GM12865 (cell line): ENCODE measurements at places on chromosomes 4 and X.

DNA sequence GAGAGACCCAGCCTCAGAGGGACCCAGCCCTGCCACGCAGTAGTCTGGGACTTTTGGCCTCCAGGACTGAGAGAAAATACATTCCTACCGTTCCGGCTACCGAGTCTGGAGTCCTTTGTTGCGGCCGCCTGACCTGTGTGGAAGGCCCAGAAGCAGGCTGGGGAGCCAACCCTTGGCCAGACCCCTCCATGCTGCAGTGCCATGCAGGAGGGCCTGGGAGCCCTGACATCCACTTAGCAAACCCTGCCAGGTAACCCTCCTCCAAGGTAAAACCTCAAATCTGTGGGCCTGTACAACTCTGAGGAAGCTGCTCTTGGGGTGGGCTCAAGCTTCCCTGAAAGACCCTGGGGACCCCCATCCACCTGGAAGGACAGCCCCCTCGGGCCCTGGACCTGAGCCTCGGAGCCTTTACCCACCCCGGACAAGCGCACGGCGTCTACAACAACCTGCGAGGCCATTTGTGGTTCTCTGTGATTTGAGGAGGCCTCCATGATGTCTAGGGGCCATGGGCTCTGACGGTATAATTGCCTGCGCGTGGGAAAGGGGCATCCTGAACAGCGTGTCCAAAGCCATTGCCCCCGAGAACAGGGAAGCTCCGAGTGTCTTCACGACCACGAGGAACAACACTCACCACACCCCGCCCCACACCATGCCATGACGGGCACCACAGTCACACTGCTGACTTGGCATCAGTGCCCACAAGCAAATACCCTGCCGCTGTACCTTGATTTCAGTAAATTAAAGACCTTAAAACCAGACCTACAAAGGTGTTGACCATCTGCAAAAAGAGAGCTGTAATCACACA, 58.7 kb downstream of the ZFYVE28 start:
- DNase-seq = no peak

DNA sequence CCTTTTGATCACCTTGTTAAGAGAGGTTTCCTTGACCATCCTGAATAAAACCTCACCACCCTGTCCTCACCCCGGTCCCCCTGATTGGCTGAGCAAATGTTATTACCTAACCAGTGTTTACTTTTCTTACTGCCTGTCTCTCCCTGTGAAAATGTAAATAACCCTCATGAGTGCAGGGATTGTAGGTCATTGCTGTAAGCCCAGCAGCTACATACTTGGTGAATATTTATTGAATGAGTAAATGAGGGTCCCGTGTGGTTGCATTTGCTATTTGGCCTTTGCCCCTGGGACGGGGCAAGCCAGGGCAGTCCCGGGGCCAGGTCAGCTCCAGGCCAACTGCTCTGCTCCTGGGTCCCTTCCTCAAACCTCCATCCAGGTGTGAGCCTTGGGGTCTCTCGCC, 55.5 kb upstream of the CLCN4 start:
- no peak for DNase-seq

GRCh38 chr4:94480362-94480951, 28.7 kb downstream of the PDLIM5 start:
- no peak for DNase-seq

GRCh38 chr4:128700659-128701350, 108.7 kb upstream of the JADE1 start:
- DNase-seq = no peak

- DNase-seq = no peak
These were observed 87.3 kb downstream of the SLC2A9 start for GRCh38 chr4:9933956-9934355.

- DNase-seq = no peak
These were observed 22.5 kb downstream of the SLC39A8 start for GRCh38 chr4:102322736-102323135.

GRCh38 chrX:13420545-13421183, 100.8 kb upstream of the ATXN3L start:
- DNase-seq = no peak

GRCh38 chr4:137583671-137584070, 51.4 kb upstream of the PCDH18 start:
- no peak for DNase-seq

- DNase-seq = no peak
These were observed 116.4 kb upstream of the BEND4 start for GRCh38 chr4:42268824-42269223.

DNA sequence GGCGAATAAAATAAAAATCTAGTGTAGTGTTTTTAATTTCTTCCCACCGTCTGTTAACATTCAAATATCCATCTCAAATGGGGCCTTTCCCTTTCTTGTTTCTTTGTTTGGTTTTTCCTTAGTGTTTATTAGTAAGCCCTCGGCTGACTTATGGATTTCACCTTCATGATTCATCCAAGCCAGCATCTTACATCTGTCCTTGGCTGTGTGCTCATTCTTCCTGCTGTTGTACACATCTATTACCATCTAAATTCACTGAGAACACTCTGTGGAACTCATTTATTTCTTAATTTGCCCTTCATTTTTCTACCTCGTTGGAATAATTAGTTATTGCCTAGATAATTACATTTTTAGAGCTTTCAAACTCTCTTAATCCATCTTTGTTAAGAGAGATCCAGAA, 84.9 kb downstream of the SPCS3 start:
- no peak for DNase-seq

DNA sequence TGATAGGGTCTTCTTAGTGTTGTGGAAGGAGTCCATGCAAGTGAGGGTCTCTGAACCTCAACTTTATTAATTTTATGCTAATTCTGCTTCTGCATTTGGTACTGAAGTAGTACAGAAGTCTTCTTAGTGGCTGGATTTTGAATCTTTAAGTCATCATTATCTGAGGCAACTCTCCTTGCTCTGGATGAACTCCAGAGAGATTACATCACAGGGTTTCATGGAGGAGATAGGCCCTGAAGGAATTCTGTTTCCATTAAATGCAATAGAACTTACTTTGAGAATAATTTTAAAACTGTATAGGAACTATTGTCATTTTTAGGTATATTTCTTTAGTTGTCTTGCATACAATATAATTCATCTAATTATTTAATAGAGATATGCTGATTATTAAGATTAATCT, 451.2 kb downstream of the FAT4 start:
- no peak for DNase-seq

GRCh38 chr4:82629238-82630000, 67.6 kb upstream of the TMEM150C start:
- DNase-seq = no peak

GRCh38 chr4:138693526-138693925, 322.1 kb upstream of the NOCT start:
- no peak for DNase-seq

DNA sequence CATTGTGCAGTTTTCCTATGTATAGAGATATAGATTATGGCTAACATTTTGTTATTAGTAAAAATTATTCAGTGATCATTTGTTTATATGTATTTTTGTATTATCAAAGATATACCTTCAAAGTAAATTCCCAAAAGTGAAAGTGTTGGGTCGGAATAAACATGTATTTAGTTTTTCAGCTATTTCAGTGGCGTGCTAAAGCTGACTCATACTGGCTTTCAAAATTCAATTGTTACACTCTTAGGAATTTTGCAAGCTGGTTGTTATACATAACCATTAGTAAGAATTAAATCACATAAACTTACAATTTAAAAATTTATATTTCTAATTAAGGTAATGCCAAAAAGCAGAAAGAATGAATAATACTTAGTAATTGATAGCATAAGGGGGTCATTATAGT, 288.4 kb upstream of the NRK start:
- DNase-seq = no peak
